ENCODE measurements at places on chromosomes 16 and 17.

DNA sequence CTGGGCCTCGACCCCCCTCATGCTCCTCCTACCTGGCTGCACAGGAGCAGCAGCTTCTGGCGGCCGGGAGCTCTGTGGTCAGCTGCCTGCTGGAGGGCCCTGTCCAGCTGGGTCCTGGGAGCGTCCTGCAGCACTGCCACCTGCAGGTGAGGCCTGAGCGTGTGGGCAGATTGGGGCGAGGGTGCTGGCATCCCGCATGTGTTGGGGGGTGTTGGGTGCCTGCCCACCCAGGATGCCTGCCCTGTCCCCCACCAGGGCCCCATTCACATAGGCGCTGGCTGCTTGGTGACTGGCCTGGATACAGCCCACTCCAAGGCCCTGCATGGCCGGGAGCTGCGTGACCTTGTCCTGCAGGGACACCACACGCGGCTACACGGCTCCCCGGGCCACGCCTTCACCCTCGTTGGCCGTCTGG lies 16.5 kb downstream of the FCSK start:
- DNase-seq, result no peak

GRCh38 chr16:14375132-14375491 lies 254.9 kb downstream of the PARN start:
- no peak for DNase-seq

GRCh38 chr16:9977333-9977897 lies 204.8 kb downstream of the GRIN2A start:
- no peak for DNase-seq

DNA sequence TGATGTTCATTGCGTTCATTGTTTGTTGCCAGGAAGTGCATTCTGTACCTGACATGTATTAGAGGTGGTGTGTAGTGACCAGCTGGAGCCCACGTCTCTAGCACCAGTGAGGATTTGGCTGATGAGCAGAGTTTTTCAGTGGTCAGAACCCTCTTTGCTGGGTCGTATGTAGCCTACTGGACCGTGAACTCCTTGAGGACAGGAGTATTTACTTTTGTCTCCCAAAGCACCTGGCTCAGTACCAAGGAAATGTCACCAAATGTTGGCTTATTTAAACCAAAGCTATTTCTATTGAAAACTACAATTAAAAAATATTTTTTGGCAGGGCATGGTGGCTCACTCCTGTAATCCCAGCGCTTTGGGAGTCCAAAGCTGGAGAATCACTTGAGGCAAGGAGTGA lies 262.7 kb downstream of the SNX29 start:
- peak; percentile 78 for DNase-seq

GRCh38 chr17:56755310-56755709 lies 78.4 kb downstream of the C17orf67 start:
- DNase-seq, result no peak

DNA sequence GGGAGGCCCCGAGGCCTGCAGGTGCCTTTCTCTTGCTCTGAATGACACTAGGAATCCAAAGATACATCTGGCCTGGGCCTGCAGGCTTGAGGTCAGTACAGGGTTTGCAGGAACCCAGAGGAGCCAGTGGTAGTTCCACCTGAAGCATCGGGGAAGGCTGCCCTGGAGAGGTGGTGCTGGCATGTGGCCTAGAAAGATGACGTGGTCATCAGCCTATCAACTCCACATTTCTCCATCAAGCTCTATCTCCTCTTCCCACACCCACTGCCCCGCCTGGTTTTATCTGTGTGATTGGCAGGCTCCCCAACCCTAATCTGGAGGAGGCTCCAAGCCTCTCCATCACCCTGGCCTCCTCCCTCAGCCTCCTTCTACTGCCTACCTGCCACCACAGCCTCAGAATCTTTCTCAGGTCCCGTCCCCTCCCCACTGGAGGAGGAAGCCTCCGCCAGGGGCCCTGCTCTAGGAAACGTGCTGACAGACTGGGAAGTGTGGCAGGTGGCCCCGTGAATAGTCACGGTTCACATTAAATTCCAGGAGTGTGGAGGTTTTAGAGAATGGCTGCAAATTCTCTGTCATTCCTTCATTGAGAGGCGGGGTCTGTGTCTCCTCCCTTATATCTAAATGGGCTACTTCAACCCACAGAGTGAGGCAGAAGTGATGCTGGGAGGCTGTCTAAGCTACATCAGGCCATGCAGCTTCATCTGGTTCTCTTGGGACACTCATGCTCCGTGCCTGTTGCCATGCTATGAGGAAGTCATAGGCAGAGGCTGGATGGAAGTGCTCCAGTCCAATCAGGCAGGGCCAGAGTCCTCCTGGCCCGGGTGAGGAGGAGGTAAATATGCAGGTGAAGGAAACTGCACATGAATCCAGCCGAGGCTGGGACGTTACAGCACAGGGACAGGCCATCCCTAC lies 11.4 kb upstream of the MAP2K3 start:
- DNase-seq, result no peak

DNA sequence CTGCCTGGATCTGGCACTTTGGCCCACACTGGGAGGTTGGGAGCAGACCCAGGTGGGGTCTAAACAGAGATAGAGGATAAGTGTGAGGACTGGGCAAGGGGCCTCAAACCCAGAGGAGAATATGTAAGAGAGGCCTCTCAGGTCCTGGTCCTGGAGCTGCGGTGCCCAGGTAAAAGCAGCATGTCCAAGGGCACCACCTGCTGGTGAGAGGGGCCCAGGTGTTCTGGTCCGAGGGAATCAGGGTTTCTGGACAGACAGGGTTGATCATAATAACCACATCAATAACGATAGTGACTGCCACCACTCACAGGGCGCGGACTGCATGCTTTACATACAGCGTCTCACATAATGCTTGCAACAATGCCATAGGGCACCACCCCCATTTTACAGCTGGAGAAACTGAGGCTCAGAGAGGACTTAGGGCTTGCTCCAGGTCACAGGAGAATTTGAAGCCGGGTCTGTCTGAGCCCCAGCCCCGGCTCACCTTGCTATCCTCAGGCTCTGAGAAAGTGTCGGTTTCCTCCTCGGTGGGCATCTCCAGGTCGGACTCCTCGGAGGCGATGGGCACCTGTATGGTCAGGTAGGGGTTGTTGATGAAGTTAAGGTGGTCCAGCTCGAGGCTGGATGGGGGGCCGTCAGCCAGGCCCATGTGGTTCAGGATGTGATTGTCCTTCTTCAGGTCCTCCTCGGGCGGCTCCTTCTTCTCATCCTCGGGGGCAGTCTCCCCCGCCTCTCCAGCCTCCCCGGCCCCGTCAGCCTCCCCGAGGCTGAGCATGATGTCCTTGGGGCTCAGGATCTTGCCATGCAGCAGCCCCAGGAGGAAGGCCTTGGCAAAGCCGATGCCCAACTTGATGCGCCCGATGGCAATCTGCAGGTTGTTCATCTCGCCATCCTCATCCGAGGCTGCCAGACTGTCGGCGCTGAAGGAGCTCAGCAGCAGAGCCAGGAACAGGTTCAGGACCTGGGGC lies 19.1 kb upstream of the CD79B start:
- DNase-seq, result no peak

DNA sequence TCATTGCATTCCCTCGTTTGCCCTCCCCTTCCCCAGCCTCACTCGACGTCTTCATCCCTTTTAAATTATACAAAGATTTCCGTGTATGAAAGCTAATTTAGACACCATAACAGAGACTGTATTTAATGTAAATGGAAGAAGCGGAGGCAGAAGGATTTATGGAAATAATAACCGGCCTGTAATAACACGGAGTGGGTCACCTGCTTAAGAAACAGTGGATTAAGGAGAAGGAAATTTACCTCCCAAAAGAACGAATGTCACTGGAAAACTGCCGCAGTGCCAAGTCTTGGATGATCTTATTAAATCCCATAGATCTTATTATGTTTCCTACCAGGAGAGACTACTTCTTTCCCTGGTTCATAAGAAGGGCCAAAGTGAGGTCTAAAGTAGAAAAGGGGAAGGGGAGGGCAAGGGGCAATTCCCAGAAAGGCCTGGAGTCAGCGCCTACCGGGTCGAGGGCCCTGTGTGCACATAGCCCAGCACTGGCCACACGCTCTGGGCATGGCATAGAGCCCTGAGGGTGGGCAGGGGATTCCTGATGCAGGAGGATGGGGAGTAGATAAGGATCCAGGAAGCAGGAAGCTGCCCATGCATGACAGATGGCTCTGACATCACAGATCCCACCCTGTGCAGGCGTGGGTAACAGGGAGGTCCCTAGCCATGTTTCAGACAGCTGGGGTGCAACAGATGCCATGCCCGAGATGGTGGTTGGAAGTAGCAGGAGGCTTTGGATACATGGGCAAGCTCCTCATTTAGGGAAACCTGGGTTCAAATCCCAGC lies 56.2 kb upstream of the RPL38 start:
- no peak for DNase-seq

DNA sequence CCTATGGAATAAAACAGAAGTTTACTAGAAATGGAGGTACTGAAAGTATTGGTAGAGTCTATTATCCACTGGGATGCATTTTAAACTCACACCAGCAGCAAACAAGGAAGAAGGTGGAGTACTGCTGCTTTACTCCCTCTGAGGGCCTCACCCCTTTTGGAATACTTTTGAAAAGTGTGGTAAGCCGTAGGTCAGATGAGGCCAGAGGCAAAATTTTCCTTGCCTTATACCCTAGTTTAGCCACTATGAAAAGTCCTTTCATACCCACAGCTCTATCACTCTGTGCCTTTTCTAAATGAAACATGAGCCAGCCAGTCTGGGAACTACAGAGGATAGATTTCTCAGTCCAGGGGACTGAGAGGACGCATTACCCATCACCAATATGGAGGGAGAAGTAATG lies 14.0 kb downstream of the GDE1 start:
- no peak for DNase-seq

DNA sequence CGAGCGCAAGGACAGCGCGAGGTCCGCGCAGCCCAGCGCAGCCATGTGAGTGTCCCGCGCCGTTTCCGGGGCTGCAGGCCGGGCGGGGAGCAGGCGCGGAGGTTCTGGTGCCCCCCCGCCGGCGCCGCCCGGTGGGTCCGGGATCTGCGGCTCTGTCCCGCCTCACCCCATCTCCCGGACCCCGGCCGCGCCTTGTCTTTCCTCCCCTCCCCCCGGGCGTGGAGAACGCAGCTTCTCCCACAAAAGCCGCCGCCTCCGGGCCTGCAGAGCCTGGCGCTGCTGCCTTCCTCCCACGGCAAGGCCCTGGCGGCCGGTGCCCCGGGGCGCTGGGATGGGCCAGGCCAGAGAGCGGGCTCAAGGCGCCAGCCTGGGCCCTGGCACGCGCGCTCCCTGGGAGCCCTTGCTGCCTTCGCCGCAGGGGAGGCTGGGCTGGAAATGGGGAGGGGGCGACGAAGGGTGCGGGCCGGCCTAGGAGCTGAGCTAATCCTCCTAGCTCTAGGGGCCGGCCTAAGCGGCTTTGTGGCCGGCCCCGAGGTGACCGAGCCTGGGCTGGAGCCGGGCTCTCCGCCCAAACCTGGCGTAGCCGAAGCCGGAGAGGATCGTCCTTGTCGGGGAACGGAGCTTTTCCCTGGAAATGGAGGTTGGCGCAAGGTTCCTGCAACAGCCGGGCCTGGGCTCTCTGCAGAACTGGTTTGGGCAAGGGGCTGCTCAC lies 397 bp downstream of the RIPOR1 start:
- DNase-seq, result peak; percentile 52

DNA sequence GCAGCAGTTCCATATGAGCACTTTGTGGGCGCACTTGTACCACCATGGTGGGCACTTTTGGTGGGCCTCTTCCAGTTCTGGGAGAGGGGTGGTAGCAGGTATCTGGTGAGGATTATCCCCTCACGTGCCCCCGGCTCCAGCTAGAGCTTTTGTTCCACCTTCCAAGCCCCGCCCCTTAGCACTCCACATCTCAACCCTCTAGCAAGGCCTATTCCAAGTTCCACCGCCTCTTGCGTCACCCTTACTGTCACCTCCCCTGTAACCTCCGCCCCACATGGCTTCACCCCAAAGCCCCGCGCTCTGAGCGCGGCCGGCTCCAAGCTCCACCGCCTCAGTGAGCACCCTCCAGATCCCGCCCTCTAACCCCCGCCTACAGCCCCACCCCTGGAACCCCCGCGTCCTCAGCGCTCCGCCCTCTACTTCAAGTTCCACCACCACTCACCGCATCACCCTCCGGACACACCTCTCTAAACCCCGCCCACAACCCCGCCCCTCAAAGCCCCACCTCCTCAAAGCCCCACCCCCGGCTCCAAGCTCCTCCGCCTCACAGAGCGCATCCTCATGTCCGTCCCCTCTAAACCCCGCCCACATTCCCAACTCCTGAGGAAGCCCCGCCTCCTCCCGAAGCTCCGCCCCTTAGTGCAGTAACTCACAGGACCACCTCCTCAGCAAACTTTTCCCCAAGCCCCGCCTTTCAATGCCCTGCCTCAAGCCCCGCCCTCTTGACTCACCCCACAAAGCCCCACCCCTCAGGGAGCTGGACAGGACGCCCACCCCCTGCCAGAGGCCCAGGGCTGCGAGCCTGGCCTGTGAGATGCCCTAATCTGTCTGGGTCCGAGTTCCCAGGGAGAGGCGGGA lies 11.1 kb downstream of the SCN4A start:
- DNase-seq, result no peak

- no peak for DNase-seq
Measured at GRCh38 chr16:10494343-10495030, 85.9 kb downstream of the EMP2 start.

- DNase-seq, result no peak
Measured at GRCh38 chr17:50423553-50424159, 2.4 kb upstream of the ACSF2 start.

DNA sequence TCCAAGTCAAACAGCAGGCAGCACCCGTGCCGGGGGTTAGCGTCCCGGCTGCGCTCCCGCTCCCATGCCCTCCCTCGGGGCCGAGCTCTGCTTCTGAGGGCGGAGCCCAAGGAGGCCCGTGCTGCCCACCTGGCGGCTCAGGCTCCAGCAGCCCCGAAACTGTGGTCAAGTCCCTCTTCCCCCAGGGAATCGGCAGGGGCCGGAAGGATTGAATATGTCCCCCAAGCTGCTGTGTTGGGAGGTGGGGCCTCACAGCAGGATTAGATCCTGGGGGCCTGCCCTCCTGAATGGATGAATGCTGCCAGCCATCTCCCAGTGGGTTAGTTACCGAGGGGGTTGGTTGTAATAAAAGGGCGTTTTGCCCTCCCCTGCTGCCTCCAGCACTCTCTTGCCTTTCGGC lies 33.9 kb downstream of the MAP2K3 start:
- DNase-seq, result no peak

GRCh38 chr17:78137392-78138203 lies 7.0 kb downstream of the TMC8 start:
- no peak for DNase-seq

DNA sequence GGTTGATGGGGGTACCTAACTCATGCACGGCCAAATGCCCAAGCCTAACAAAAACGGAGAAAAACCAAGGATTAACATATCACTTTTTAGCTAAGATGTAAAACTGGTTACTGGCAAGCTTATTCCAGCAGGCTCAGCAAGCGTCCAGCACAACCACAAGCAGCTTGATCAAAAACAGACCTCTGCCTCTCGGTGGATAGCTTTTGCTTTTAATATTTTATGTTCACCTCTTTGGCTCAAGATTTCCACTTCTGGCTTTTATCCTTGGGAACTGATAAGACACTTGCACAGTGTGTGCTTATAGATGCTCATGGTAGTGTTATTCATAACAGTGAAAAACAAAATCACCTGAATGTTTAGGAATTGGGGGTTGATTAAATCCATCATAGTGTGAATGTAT lies 206.9 kb upstream of the CACNG5 start:
- no peak for DNase-seq

DNA sequence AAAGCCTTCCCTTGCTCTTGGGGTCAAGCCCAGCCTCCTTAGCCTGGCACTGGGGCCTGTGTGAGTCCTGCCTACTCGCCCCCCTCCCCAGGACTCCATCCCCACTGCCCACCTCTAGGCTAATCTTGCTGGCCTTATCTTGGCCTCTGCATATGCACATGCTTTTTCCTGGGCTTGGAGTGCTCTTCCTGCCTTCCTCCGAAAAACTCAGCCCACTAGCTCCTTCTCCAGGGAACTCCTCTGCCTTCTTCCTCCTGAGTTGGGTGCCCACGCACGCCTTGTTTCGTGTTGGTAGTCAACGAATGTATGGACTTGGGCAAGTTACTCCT lies 16.5 kb downstream of the TBX2 start:
- no peak for DNase-seq
